ENCODE measurements at places on chromosomes 13 and 19. TPM values are rescaled to one million over a fixed set of nuclear protein-coding genes. Genes with fewer than 3 reads are reported as not detected.

- no peak overlapping the region for H3K4me3 ChIP-seq
- peaks cover 82% of the 10 kb centered on the region for H3K36me3 ChIP-seq
- no peak overlapping the region for H3K27ac ChIP-seq
- no peaks in the 10 kb centered on the region for H3K27me3 ChIP-seq
Measured at GRCh38 chr19:15118248-15118647, 11.0 kb downstream of the SYDE1 start.

- H3K4me3 ChIP-seq, result no peak overlapping the region
- DNase-seq, result no peak
- H3K4me1 ChIP-seq, result no peaks in the 10 kb centered on the region
- H3K36me3 ChIP-seq, result no peaks in the 10 kb centered on the region
Measured at GRCh38 chr19:47330466-47330869, 1.5 kb upstream of the C5AR2 start.

- no peak for DNase-seq
- H3K4me1 ChIP-seq, result no peaks in the 10 kb centered on the region
- H3K4me3 ChIP-seq, result no peak overlapping the region
- no peaks in the 10 kb centered on the region for H3K36me3 ChIP-seq
Measured at GRCh38 chr13:75902166-75903104, 266.3 kb downstream of the LMO7 start.

Gene GAPDHS
- total RNA-seq, result not detected

DNA sequence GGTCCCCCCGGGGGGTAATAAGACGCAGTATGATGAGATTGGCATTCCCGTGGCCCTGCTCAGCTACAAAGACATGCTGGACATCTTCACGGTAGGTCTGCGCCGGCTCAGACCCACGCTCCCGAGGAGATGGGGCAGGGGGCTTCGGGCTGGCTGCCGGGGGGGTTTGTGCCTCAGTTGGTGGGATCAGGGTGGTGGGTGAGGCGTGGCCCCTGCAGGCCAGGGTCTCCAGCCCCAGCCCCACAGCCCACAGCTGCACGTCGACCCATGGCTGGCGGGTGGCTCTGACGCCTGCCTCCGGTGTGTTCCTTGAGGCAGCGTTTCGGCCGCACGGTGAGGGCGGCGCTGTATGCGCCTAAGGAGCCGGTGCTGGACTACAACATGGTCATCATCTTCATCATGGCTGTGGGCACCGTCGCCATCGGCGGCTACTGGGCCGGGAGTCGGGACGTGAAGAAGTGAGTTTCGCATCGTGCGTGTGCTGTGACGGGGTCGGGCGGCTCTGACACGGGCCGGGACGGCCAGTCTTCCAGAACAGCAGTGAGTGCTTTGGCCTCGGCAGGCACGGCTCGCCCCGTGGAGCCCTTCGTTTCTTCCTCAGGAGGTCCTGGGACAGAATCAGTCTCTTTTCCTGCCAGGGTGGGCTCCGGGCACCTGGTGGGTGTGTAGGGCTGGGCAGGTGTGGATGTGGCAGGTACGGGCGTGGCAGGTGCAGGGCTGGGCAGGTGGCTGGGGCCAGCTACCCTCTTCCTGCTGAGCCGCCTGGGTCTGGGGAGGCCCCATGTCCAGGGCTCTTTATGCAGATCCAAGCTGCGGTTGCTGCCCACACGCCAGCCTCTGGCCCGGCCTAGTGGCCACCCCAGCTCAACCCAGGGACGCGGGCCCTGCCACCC, 10.5 kb downstream of the SPPL2B start:
- H3K27me3 ChIP-seq, result no peaks in the 10 kb centered on the region
- H3K27ac ChIP-seq, result no peak overlapping the region
- no peak for DNase-seq
- H3K4me3 ChIP-seq, result no peak overlapping the region

DNA sequence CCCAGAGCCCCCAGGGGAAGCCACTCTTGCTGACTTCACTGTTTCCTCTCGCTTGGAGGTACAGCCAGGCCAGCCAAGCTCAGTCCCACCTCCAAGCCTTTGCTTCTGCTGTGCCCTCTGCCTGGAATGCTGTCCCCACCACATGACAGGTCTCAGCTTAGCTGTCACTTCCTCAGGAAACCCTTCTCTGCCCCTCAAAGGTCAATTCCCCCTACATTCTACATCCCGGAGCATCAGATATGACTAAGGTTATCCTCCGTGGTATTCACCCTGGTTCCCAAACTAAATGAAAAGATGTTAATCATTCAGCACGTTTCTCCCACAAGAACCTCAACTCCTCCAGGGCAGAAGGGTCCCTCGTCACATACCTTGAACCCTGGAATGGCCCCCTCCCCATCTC, 53.5 kb downstream of the PTPRS start:
- H3K4me3 ChIP-seq, result no peak overlapping the region
- peak overlapping the region; percentile 30 for H3K27ac ChIP-seq
- no peaks in the 10 kb centered on the region for H3K36me3 ChIP-seq
- peaks cover 16% of the 10 kb centered on the region for H3K4me1 ChIP-seq
- peaks cover 3% of the 10 kb centered on the region for H3K27me3 ChIP-seq
- no peak for DNase-seq

DNA sequence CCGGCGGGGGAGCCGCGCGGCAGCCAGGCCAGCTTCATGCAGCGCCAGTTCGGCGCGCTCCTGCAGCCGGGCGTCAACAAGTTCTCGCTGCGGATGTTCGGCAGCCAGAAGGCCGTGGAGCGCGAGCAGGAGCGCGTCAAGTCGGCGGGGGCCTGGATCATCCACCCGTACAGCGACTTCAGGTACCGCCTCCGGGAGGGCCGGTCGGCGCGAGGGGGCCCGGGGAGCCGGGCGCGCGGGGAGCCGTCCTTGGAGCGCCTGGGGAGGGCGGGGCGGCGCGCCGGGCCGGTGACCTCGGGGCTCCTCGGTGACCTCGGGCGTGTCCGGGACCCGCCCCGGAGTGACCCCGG, 690 bp downstream of the HCN2 start:
- H3K4me3 ChIP-seq, result no peak overlapping the region
- H3K27ac ChIP-seq, result no peak overlapping the region
- peaks cover 8% of the 10 kb centered on the region for H3K4me1 ChIP-seq
- peaks cover 51% of the 10 kb centered on the region for H3K27me3 ChIP-seq

Gene ZNF285
- total RNA-seq, result 2.0 TPM

GRCh38 chr13:108742701-108743451, 113.5 kb downstream of the MYO16 start:
- H3K36me3 ChIP-seq, result no peaks in the 10 kb centered on the region
- H3K4me1 ChIP-seq, result no peaks in the 10 kb centered on the region
- no peaks in the 10 kb centered on the region for H3K27me3 ChIP-seq
- DNase-seq, result no peak
- no peak overlapping the region for H3K27ac ChIP-seq

DNA sequence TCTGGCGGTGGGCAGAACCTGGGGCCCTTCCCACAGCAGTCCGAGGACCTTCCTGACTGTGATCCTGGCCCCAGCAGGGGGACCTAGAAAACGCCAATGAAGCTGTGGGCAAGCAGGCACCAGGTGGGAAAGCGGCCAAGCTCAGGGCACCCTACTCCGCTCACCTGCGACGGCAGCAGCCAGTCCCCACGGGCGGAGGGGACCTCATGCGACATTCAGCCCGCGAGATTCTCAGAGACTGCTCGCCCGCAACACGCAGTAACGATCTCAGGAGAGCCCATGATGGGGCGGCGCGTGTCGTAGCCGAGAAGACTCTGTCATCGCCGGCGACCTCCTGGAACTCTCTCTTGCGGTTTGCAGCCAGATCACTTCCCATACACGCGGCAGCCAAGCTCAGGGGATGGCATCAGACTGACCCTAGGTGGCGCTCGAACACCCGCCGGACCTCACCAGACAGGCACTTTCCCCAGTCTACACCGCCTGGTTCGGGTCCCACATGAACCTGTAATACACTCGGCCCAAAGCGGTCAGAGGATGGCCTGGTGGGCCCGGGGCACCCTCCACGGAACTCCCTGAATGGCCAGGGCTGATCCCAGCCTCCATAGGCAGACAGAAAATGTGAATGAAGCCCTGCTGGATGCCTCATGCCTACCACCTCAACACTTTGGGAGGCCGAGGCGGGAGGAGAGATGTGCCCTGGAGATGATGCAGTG, 26.5 kb downstream of the MAN2B1 start:
- peak; percentile 90 for DNase-seq
- H3K27me3 ChIP-seq, result no peaks in the 10 kb centered on the region
- peaks cover 4% of the 10 kb centered on the region for H3K4me1 ChIP-seq
- no peak overlapping the region for H3K27ac ChIP-seq
- no peaks in the 10 kb centered on the region for H3K36me3 ChIP-seq

Gene LEUTX
- total RNA-seq, result not detected

- peaks cover 67% of the 10 kb centered on the region for H3K36me3 ChIP-seq
- H3K27me3 ChIP-seq, result no peaks in the 10 kb centered on the region
- H3K4me3 ChIP-seq, result no peak overlapping the region
- H3K27ac ChIP-seq, result no peak overlapping the region
Measured at GRCh38 chr13:112522578-112522977, 65.4 kb downstream of the TUBGCP3 start.

Gene PCSK4
- total RNA-seq, result 4.3 TPM

Gene CCL25
- total RNA-seq, result not detected

DNA sequence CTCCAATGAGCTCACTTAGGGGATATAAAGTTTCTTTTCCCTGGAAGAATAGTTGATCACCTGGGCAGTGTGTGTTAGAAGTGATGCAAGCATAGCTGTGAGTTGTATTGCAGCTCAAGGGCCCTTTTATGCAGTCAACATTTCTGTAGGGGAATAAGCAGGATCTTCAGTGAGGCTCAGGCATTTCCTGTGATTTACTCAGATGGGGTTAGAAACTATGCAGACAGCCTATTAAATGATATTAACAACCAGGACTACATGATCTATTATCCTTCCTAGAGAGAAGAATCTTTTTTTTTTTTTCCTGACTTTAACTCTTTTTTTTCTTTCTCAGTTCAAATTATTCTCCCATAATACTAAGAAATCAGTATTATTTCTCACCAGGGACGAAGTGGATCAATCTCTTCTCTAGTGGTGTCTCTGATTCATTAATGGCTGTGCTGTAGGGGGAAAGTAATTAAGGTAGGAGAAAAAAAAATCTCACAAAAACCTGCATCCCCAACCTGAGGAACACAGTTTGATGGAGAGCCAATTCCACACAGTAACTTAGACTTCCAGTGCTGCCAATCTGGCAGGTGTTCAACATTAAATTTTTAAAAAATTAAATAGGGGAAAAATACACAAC, 126.4 kb upstream of the SLC10A2 start:
- no peaks in the 10 kb centered on the region for H3K27me3 ChIP-seq
- H3K27ac ChIP-seq, result no peak overlapping the region
- no peak overlapping the region for H3K4me3 ChIP-seq

Gene CYP4F22
- total RNA-seq, result not detected

Gene RAB20
- total RNA-seq, result 52.4 TPM

Gene FCER2
- 0.58 TPM for total RNA-seq

DNA sequence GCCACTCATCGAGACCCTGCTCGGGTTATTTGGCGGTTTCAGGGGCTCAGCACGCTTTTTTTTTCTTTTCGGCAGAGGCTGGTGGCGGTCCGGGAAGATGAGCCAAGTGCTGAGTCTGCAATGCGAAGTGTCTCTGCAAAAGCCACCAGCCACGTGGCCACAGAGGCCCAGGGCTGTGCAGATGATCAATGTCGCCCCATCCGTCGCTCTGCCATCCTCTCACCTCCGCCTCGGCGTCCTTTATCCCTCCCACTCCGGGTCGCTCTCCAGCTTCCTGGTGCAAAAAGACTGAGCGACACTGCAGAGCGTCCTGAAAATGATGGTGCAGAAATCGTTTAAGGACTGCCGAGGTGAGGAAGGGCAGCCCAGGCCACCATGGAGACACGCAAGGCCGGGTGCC, 55.0 kb downstream of the TINCR start:
- H3K4me1 ChIP-seq, result no peaks in the 10 kb centered on the region
- H3K27me3 ChIP-seq, result no peaks in the 10 kb centered on the region
- DNase-seq, result no peak
- H3K27ac ChIP-seq, result no peak overlapping the region
- no peaks in the 10 kb centered on the region for H3K36me3 ChIP-seq

DNA sequence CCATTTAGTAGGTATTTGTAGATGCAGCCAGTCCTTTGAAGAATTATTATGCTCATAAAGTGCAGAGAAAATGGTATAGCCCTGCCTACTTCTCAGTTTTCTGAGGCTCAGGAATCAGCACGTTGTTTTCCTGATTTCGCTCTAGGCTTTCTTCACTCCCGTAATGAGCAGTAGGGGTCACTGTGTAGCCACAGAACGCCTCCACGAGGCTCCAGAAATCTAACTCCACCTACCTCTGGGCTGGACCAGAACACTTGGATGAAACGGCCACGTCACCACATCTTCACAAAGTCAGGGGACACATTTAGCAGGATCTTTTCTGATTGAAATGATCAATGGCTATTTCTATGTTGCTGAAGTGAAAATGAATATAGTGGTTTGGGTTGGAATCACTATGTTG, 49.8 kb upstream of the GTF3A start:
- no peak for DNase-seq
- no peaks in the 10 kb centered on the region for H3K36me3 ChIP-seq
- H3K4me1 ChIP-seq, result peaks cover 3% of the 10 kb centered on the region
- no peak overlapping the region for H3K4me3 ChIP-seq

- no peaks in the 10 kb centered on the region for H3K27me3 ChIP-seq
- no peak for DNase-seq
Measured at GRCh38 chr19:4453232-4454179, 4.1 kb downstream of the UBXN6 start.

- no peaks in the 10 kb centered on the region for H3K27me3 ChIP-seq
- no peak for DNase-seq
- H3K27ac ChIP-seq, result no peak overlapping the region
Measured at GRCh38 chr19:36605877-36606478, 865 bp downstream of the ZNF382 start.

- no peak for DNase-seq
- no peak overlapping the region for H3K27ac ChIP-seq
- H3K4me3 ChIP-seq, result no peak overlapping the region
- H3K4me1 ChIP-seq, result no peaks in the 10 kb centered on the region
- H3K27me3 ChIP-seq, result no peaks in the 10 kb centered on the region
Measured at GRCh38 chr13:23367907-23368306, 65.6 kb downstream of the SACS start.

- no peaks in the 10 kb centered on the region for H3K36me3 ChIP-seq
- no peak overlapping the region for H3K4me3 ChIP-seq
- no peak overlapping the region for H3K27ac ChIP-seq
Measured at GRCh38 chr19:21574607-21575006, 69.2 kb downstream of the ZNF429 start.

Gene SEMA6B
- 20.3 TPM for total RNA-seq

Gene SULT2B1
- 20.4 TPM for total RNA-seq

GRCh38 chr13:61413572-61414535, 1.8 kb downstream of the PCDH20 start:
- H3K27ac ChIP-seq, result no peak overlapping the region
- peak; percentile 60 for DNase-seq
- H3K4me1 ChIP-seq, result no peaks in the 10 kb centered on the region
- H3K27me3 ChIP-seq, result peaks cover 6% of the 10 kb centered on the region
- H3K36me3 ChIP-seq, result no peaks in the 10 kb centered on the region
- H3K4me3 ChIP-seq, result peak overlapping the region; percentile 41

GRCh38 chr19:14718522-14719116, 28.8 kb downstream of the ZNF333 start:
- no peak overlapping the region for H3K4me3 ChIP-seq
- DNase-seq, result no peak
- no peaks in the 10 kb centered on the region for H3K27me3 ChIP-seq

- no peaks in the 10 kb centered on the region for H3K4me1 ChIP-seq
- H3K4me3 ChIP-seq, result no peak overlapping the region
- DNase-seq, result no peak
- no peaks in the 10 kb centered on the region for H3K27me3 ChIP-seq
- H3K36me3 ChIP-seq, result peaks cover 46% of the 10 kb centered on the region
- H3K27ac ChIP-seq, result no peak overlapping the region
Measured at GRCh38 chr13:41377446-41377845, 66.4 kb downstream of the NAA16 start.

Measured in upper lobe of right lung (tissue), 1 donor.